ENCODE measurements at places on chromosomes 3 and 15.

DNA sequence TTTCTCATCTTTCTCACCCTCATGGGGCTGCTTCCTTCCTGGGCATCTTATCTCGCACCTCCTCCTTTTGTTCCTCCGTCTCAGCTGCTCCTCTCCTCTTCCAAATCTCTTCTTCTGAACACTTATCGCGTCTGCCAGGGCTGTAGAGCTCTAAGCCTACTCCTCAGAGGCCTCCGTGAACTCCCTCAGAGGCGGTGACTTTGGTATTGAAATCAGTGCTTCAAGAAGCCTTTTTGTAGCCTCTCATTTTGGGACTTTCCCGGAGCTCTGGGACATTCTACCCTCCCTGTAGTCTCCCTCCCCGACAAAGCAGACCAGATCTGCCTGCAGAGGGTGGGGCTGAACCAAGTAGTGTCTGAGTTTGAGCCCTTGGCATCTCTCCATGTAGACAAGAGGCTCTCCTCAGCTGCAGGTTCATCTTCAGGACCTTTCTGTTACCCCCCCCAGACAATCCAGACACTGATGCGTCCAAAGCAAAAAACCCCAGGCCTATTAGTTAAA lies 17.5 kb upstream of the CPNE9 start:
- no peak for DNase-seq

DNA sequence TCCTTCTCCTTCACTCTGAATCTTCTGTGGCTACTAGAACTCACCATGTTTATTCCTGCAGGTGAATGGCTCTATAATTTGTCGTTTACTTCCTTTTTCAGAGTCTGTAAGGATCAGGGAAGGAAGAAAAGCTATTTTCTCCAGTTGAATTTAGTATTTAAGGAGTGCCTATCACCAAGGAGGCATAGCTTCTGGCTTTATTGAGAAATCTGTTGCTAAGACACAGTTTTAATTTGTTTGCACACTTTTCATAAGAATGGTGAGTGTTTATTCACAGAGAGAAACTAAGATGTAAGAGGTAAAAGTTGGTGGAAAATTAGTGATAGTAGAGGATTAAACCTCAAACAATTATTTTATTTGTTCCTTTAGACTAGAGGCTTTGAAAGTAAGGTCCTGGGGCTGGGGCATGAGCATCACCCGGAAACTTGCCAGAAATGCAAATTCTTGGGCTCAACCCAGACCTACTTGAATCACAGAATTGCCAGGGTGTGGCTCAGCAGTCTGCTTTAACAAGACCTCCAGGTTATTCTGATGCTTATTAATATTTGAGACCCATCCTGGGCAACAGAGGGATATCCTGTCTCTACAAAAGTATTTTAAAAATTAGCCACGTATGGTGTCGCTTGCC lies 461.3 kb downstream of the AGBL1 start:
- DNase-seq: no peak

- DNase-seq: no peak
Measured at GRCh38 chr15:91422797-91423196, 322.7 kb downstream of the SV2B start.

DNA sequence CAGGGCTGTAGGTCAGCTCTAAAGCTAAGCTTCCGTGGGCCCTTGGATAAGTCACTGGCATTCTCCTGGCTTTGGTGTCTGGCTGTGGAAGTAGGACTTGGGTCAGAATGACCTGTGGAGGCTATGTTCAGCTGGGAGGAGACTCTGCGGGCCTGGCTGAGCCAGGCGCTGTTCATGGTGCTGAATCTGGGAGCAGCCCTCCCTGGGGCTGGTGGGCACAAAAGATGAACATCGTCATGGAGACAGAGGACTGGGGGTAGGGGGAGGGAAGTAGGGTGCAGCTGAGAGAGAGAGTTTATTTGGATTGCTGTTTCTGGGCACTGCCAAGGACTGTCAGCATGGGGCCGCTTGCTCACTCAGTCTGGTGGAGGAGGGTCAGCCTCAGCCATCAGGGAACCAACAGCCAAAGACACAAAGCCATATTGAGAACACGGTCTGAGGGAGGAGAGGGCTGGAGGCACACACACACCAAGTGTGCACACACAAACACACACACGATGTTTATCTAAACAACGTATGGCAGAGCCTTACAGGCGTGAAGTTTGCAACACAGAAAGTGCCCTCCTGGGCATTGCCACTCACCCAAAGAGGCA lies 120.7 kb upstream of the LINGO1 start:
- DNase-seq: no peak

GRCh38 chr15:87799428-87799827 lies 457.1 kb downstream of the NTRK3 start:
- no peak for DNase-seq

DNA sequence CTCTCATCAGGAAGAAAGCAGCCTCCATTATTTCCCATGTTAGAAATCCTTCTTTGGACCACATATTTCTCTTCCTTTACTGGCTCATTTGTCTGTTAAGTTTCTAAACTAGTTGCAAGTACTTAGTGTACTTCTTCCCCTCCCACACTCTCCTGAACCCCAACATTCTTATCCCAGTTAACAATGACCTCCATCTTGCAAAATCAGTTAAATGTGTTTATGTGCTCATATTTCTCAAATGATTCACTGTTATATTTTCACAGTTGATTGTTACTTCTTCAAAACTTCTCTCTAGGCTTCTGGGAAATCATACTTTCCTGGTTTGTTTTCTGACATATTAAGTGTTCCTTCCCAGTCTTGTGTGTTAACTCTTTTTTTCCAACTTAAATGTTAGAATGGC lies 856.9 kb downstream of the EPHA3 start:
- DNase-seq: no peak

DNA sequence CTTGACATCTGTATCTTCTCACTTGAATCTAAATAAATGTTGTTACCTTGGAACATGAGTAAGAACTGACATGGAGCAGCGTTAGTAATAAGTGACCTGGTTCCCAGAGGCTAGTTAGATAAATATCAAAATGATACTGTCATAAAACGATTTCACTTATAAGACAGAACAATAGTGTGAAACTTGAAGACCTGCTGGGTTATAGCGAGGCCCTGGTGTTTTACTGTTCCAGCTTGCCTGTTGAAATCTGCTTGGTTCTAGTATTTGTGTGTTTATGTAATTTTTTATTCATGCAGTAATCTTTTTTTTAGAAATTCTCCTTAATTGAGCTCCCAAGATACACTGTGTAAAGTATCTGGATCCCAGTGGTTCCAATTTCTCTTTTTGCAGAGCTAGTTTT lies 129.4 kb downstream of the CACNA2D3 start:
- no peak for DNase-seq

- DNase-seq: no peak
Measured at GRCh38 chr3:42025370-42026138, 63.7 kb upstream of the ULK4 start.

GRCh38 chr3:46196261-46196957 lies 11.7 kb downstream of the CCR1 start:
- DNase-seq: no peak

DNA sequence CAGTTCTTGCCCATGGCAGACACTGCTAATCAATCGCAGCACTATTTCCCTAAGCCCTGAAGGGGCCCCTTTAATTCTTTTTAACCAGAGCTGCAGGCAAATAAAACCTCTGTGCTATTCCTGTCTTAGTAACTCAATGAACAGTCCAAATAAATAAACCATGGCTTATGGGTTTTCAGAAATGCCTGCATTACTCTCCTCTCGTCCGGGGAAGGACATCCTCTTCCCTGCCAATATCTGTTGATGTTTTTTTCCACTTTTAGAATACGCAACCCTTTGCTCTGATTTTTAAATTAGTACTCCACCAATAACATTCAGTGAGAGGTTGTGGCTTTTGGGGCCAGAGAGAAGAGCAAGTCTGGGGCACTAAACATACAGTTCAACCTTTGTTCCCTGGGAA lies 35.2 kb upstream of the PRICKLE2 start:
- no peak for DNase-seq

- no peak for DNase-seq
Measured at GRCh38 chr3:184683234-184683633, 28.6 kb downstream of the MAGEF1 start.

GRCh38 chr3:59065240-59065639 lies 15.4 kb upstream of the CFAP20DC start:
- no peak for DNase-seq

DNA sequence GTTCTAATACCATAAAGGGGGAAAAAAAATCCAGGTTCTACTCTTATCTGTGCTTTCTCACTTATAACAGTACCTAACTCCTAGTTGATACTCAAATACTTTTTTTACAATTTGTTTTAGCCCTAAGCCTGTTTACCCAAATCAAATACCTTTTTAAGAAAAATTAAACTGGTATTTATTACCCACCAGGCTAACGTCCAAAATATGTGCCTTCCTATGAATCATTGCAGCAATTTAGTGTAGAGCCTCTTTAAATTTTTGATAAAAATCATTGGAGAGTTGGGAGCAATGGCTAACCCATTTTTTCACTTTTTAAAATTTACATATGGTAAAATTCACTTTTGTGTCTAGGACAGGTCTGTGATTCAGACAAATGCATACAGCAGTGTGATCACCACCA lies 27.9 kb downstream of the FILIP1L start:
- DNase-seq: no peak

- no peak for DNase-seq
Measured at GRCh38 chr3:12753275-12754028, 5.6 kb downstream of the TMEM40 start.

DNA sequence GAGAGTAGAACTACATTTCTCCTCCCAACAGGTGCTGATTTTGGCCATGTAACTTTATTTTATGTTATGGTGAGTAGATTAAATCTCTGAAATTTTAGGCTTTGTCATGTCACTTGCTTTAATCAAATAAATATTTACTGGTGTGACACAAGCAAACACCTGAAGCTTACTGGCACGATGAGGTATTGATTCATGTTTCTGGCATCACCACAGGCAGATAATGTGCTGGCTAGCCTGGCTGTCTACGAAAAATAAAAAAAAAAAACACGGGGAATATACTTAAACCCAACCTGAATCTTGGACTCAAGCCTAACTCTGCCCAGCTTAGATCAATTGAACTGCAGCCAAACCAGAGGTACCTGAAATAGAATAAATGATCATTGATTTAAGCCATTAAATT lies 65.6 kb upstream of the CADM2 start:
- DNase-seq: no peak

GRCh38 chr15:63839722-63840121 lies 6.0 kb upstream of the HERC1 start:
- no peak for DNase-seq

GRCh38 chr3:54347060-54347459 lies 224.7 kb downstream of the CACNA2D3 start:
- DNase-seq: no peak

DNA sequence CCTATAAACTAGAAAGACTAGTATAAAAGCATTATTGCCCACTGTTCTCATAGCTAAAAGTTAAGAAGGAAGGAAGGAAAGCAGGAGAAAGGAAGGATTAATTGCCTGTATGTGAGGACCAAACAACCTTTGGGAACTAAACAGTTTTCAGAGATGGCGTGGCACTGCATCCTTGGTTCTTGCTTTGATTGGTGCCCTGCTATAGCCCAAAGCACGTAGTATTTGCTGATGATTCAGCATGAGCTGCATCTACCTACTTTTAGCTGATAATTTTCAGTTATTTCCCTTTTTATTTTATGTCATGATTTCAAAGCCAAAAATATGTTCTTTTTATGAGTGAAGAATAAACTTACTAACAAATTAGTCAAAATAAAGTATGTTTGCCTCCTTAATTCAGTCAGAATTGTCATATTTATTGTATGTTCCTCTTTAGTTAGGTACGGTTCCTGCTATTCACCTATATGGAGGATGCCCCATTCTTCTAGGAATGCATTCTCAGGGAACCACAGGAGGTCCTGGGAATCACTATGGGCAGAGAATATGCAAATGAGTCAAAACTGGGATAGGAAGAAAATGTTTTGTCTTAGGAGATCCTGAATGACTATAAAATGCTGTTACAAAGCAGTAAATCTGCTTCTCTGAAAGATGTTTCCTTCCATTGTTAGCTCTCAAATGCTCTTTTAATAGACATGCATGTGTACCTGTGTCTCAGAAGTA lies 65.4 kb upstream of the THSD4 start:
- no peak for DNase-seq

DNA sequence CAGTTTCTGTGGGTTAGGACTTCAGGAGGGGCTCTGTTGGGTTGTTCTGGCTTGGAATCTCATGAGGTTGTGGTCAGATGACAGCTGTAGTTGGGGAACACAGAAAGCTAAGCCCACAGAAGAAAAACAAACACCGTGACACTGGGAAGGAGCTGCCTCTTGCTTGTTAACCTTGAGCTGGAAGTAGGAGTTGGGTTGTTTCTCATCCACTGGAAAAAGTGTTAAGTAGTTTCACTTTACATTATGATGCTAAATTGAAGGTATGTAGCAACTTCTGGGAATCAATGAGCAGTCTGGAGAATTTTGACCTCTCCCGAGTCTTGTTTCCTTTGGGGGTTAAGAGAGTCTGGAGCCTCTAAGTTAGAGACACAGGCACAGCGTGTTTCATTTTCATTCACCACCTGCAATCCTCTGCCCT lies 20.4 kb downstream of the HACD3 start:
- DNase-seq: no peak

GRCh38 chr15:76866008-76866407 lies 39.1 kb downstream of the SCAPER start:
- no peak for DNase-seq

DNA sequence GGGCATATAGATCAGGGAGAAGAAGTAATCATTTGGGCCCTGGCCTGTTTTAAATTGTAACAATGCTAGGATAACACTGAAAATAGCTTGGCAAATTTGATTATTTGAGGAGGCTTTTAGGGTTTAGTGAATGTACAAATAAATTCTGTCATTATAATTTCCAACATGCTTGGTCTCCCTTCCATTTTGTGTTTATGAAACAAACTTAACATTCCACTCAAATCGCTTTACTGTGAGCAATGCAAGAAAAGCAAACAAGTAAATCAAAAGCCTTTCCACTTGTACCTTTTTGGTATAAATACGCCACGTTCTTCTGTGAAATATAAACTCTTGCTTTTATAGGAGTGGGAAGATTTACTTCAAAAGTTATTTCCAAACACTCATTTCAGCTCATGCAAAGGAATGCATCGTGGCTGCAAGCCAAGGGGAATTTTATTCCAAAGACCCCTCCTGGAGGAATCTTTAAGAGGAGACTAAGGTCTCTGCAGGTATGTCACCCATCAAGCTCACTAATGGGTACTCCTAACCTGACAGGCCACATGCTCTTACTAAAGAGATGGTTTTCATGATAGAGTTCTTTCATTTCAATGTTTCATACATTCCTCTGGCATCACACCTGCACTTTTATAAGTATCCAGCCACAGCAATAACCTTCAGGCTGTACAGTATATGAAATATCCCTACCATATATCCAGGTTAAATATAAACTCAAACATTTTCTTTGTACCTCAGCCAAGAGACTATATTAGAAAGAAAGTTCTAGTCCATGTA lies 115.2 kb downstream of the P3H2 start:
- DNase-seq: no peak

- no peak for DNase-seq
Measured at GRCh38 chr3:111823341-111823855, 35.7 kb upstream of the PHLDB2 start.

- DNase-seq: no peak
Measured at GRCh38 chr3:162269636-162270458, 773.2 kb downstream of the OTOL1 start.

- no peak for DNase-seq
Measured at GRCh38 chr3:126274735-126275619, 82.2 kb downstream of the KLF15 start.

Data from activated CD8-positive, alpha-beta memory T cell treated with anti-CD3 and anti-CD28 coated beads, Interleukin-2, amount 50 U/mL, for 48 hours (primary cell).